ENCODE measurements at places on chromosomes 12 and 14.

GRCh38 chr14:75188520-75189268 is 12.3 kb upstream of the TMED10 start:
- no peak for DNase-seq

DNA sequence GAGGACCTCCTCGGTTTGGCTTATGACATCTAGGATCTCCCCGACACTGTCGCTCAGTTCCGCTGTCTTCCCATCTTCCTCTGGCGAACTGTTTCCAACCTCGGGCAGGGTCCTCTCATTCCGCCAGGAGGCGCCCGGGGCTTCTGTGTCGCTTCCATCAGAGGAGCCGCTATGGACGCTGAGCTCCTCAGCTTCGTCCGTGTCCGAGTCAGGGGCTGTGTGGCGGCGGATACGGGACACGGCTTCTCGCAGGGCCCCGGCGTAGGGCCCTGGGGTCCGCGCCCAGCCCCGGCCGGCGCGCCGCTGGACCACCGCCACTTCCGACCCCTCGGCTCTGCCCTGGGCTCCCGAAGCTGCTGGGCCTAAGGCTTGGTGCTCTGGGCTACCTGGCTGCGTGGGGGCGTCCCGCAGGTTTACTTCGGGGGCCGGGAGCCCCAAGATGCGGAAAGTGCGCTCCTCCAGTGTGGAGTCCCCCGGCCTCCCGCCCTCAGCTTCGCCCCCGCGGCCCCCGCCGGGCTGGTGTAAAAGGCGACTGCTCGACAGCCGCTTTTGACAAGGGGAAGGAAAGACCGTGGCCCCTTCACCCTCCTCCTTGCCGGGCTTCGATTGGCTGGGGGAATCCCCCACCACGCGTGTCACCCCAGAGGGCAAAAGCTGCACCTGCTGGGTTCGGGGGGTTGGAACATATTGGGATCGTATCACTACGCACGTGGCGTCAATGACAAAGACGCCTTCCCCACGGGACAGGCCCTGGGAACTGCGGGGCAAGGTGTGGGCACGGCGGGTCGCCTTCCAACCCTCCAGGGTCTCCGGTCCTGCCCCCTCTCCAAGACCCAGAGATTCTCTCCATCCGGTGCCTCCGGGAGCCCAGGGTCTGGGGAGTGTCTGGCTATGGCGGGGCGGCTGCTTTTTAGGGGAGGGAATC is 2.1 kb downstream of the DDN start:
- peak; percentile 73 for DNase-seq

GRCh38 chr12:23666866-23667265 is 282.6 kb downstream of the SOX5 start:
- no peak for DNase-seq

DNA sequence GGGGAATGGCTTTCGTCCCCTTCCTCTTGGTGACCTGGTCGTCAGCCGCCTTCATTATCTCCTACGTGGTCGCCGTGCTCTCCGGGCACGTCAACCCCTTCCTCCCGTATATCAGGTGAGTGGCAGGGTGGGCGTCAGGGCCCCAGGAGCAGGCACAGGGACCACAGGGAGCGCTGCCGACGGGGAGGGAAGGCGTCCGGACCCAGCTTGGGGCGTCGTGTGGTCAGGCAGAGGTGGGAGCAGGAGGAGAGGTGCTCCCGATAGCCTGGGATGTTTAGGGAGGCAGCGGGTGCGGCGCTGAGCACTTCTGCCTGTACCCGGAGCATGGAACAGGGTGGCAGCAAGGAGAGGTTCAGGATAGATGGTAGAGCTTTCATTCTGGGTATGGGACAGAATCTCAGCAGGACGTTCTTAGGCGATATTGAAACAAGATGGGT is 444 bp downstream of the DRAM1 start:
- DNase-seq: no peak

DNA sequence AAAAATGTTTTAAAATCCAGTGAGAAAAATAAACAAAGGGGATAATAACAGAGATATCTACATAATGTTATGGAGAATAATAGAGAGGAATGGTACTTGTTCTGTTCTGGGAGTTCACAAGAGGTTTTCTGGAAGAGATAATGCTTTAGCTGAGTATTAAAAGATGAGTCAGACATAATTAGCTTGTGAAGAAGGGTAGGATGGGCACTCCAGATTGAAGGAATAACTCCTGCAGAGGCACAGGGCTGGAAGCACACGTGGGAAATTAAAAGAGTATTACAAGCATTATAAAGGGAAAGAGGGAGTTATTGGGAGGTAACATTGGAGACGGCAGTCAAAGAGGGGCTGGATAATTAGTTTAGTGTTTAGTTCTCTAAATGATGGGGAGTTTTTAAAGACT is 124.9 kb upstream of the BTG1 start:
- DNase-seq: no peak

GRCh38 chr12:2344885-2345284 is 292.1 kb downstream of the CACNA1C start:
- no peak for DNase-seq

DNA sequence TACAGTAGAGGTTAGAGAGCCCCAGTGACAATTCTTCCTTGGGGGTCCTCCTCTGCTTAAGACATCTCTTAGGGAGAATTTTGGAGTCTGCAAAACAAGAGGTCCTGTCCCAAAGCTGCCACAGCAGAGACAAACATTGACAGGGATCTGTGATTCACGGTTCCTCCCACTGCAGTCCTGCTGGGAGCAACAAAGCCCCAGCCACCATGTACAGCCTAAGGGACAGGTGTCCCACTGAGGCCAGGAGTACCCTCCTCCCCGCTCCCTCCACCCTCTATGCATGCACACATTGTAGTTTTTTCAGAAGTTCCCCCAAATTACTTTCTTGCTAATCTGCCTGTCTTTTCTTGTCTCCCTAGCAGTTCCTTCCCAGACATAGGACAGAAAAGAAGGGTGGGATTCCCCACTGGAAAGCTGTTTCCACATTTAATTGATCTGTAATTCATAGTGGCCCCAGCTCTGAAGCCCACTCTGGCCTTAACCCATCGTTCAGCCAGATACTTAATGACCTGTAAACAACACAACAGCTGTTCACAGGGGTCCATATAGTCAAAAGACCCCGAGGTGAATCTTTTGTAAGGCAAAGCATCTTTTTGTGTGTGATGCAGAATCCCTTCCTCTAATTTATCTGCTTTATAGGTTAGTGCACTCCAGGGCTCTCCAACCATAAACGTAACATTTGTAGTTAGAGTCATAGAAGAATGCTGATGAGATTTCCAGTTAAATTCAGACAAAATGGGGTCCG is 13.9 kb upstream of the PRICKLE1 start:
- DNase-seq: no peak

DNA sequence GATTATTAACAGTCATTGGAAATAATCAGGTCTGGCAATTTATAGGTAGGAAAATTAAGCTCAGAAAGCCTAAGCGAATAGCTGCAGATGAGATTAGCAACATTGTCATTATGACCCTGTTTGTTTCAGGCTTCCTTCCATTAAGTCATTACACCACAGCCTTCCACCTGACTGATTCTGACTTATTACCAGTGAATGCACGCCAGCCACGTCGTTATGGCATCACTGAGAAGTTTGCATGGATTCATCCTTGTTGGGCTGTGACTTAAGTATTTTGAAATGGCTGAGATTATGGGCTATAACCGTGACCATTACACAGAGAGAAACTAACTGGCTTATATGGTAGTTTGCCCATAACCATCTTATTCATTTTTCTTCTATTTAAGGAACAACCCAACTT is 18.6 kb downstream of the RASSF8 start:
- no peak for DNase-seq

DNA sequence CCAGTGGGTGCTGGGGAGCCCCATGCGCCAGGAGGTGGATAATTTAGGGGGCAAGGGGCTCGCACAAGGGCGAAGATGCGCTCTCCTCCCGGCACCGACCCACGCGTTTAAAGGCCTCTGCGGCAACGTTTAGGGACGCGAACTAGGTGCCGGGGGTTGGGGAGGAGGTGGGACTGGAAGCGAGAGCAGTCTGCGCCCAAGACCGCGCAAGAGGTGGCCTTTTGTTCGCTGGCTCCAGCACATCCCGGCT is 1.3 kb downstream of the SLC38A1 start:
- peak; percentile 46 for DNase-seq

GRCh38 chr12:15650399-15651128 is 138.6 kb downstream of the EPS8 start:
- DNase-seq: no peak

GRCh38 chr12:91836264-91836663 is 309.4 kb downstream of the BTG1 start:
- DNase-seq: no peak

- no peak for DNase-seq
Observed at GRCh38 chr14:46368275-46368674, 283.3 kb downstream of the RPL10L start.

- DNase-seq: no peak
Observed at GRCh38 chr12:988646-989045, 2.4 kb upstream of the ERC1 start.

DNA sequence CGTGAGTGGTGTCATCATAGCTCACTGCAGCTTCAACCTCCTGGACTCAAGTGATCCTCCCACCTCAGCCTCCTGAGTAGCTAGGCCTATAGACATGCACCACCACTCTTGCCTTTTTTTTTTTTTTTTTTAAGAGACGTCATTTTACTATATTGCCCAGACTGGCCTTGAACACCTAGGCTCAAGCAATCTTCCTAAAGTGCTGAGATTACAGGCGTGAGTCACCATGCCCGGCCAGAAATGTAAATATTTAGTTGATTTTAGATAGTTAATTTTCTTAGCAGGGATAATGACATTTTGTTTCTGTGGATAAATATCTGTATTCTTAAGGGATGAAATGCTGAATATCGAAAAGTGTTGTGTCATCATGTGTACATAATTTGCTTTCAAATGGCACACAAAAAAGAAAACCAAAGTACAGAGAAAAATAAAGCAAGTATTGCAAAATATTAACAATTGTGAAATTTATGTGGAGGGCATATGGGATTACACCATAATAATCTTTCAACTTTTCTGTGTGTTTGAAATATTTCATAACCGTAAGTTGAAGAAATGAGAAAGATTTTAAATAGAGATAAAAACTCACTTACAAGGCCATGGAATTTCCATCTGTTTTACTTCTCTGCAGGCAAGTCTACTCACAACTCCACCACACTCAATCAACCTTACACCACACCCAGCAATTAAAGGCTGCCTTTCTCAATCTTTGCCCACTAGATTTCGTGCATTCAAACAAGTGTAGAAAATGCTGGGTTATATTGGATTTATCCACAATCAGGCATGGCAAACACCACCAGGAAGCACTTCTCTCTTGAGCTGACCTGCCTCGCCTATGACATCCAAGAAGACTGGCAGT is 93.7 kb downstream of the SPTSSA start:
- DNase-seq: no peak

DNA sequence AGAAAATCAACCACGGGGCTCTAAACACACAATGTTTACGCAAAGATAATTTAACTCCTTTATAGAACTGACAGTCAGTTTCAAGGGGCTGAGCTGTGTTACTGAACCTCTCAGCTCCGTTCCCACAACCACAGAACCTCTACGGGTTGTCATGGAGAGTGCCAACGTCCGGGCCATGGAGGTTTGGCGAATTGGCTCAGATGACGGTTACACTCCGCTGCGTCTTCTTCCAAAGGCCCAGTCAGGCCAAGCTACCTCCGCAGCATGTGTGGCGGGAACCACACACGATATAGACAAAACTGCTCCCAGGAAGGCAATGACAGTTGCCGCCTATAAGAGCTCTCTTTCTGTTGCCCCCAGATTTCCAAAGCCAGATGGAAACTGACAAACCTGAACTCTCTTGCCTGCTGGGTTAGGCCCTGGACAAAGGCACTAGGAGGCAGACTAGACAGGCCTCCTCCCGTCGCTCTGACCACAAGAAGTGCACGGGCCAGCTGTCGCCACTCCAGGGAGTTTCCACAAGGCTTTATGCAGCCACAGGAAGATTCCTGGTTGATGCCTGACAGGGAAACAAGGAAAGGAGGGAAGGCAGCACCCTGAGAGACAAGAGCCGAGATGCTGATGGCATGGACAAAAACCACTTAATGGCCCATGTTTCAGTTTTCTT is 30.3 kb downstream of the CCDC88C start:
- DNase-seq: peak; percentile 70

GRCh38 chr12:92912052-92912451 is 17.0 kb downstream of the EEA1 start:
- DNase-seq: no peak

- DNase-seq: no peak
Observed at GRCh38 chr14:54782751-54783659, 119.6 kb downstream of the GCH1 start.

GRCh38 chr12:34206061-34206785 is 183.9 kb downstream of the ALG10 start:
- DNase-seq: no peak

GRCh38 chr12:91356405-91356804 is 173.8 kb upstream of the DCN start:
- no peak for DNase-seq

DNA sequence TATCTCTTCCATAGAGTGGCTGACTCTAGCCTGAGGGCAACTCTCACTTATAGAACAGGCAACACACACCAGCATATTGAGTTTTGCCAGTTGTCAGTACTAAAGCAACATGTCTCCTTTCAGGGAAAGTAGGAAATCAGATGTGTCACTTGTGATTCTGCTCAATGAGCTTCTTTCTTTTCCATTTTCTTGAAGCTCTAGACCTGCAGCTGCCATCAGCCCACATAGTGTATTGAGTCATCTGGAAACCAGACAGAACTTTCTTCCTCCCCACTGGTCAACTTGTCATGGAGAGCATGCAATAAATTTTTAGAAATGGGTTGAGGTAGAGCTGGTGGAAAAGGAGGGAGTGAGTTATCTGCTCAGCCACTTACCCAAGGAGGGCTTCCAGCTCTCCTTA is 209.0 kb upstream of the PLEKHG7 start:
- no peak for DNase-seq

DNA sequence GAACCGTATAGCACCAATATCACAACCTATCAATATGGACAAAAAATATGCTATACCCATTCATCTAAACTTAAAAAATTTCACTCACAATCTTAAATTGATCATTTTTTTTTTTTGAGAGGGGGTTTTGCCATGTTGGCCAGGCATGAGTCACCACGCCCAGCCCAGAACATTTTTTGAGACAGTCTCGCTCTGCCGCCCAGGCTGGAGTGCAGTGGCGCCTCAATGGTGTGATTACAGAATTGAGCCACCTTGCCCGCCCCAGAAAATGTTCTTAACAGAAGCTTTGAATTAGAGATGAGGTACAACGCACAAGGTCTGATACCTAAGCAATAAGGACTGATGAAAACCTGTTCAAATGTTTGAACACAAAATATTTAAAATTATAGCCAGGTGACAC is 15.8 kb upstream of the ATP5F1B start:
- DNase-seq: no peak

GRCh38 chr12:45379261-45379660 is 163.4 kb downstream of the ANO6 start:
- no peak for DNase-seq

GRCh38 chr14:47210099-47210498 is 465.3 kb downstream of the MDGA2 start:
- DNase-seq: no peak

- DNase-seq: peak; percentile 95
Observed at GRCh38 chr12:53174881-53175491, 5.5 kb upstream of the ZNF740 start.

Data from NCI-H510A treated with DMSO at 0.1 percent for 48 hours (cell line).